ENCODE measurements at places on chromosomes 1 and 21.

DNA sequence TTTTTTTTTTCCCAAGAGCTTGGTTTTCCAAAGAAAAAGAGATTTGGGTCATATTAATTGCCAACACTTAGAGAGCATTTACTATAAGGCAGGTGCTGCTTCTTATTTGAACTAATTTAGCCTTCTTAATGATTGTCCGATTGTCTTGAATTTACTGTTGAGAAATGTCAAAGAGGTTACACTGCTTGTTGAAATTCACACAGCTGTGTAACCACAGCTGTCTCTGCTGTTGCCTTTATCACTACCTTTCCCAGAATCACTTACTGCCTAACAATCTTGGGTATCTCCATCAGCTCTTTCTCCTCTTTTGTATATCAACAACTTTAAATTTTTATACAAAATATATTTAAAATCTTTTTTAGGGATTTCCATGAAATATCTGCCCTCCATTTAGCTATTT lies 115.6 kb downstream of the UCHL5 start:
- no peak for DNase-seq

DNA sequence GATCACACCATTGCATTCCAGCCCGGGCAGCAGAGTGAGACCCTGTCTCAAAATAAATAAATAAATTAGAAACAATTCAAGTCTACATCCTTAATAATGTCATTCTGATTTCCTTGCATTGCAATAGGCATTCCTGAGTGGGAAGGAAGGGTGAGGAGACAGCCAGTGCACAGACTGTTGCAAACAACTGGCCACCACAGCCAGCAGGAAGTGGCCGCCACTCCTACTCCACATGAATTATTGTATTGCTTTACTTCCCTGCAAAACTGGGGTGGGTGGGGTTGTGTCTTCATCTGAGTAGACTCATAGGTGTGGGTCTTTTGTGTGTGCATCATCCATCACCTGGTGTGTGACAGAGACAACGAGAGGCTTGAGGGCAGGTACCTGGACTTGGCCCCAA lies 60.1 kb downstream of the OPTC start:
- no peak for DNase-seq

- DNase-seq: no peak
Measured at GRCh38 chr21:36075171-36075570, 5.3 kb downstream of the CBR1 start.

GRCh38 chr1:82927753-82928152 lies 1071.2 kb downstream of the TTLL7 start:
- DNase-seq: no peak

GRCh38 chr1:60636946-60637345 lies 445.4 kb upstream of the NFIA start:
- no peak for DNase-seq

All from cortex of kidney (tissue), 1 donor.